Cortex of kidney (tissue), 1 donor: ENCODE measurements at places on chromosomes 5 and 9.

- no peak for DNase-seq
These were observed 238.2 kb downstream of the PBX3 start for GRCh38 chr9:125985142-125985997.

DNA sequence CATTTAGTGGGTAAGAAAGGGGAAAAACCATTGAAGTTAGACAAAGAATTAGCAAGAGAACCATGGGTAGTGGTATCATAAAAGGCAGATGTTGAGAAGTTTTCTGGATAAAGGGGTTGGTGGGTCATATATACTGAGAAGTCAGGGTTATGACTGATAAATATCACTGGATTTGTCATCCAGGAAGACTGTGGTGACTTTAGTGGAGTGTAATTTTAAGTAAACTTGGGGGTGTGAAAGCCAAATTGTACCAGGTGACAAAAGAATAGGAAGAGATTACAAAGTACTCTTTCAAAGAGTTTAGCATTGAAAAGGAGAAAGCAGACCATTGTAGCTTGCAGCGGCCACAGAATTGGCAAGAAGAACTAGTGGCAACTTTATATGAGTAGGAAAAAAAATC is 315.2 kb upstream of the DMAC1 start:
- DNase-seq, result no peak

GRCh38 chr9:105206496-105206820 is 38.0 kb upstream of the SLC44A1 start:
- no peak for DNase-seq

GRCh38 chr5:34959323-34959722 is 30.0 kb downstream of the DNAJC21 start:
- no peak for DNase-seq

GRCh38 chr5:137336161-137336560 is 163.0 kb downstream of the SPOCK1 start:
- no peak for DNase-seq

- no peak for DNase-seq
These were observed 78.1 kb upstream of the NREP start for GRCh38 chr5:111834926-111835599.

DNA sequence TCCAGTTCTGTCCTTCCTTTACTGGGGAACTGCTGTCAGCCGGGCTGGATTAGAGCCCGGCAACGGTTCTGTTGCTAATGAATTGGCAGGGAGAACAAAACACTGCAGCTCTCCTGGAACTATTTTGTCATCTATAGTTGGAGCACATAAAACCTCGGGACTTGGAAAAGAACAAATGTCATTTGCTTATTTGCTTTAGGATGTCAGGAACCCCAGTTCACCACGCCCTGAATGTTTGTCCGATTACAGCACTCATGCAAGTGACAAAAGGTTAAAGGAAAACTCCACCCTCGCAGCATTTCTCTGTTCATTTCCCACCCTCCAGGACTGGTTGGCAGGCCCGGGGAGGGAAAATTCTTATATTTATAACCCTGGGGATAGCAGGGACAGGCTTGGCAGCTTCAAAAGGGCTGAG is 66.4 kb upstream of the PLPP1 start:
- DNase-seq, result no peak

- no peak for DNase-seq
These were observed 90.3 kb downstream of the ANKRD55 start for GRCh38 chr5:56142614-56143372.

- no peak for DNase-seq
These were observed 412.5 kb downstream of the CCDC171 start for GRCh38 chr9:15965246-15965745.

DNA sequence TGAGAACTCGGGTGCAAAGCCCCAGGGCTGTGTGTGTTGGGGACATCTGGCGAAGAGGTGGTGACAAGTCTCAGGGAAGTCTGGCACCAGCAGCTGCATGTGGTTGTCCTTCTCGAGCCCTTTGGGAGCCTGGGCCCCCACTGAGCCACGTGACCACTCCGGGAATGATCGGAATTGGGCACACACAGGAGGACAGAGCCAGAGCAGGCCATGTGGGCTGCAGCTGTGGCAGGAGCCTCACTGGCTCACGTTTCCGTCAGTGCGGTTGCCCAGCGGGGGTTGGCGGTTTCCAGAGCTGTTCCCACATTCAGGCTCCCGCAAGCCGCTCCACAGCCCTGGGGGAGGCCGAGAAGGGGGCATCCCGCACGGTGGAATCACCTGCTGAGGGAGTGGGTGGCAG is 6.8 kb upstream of the CEL start:
- DNase-seq, result no peak

DNA sequence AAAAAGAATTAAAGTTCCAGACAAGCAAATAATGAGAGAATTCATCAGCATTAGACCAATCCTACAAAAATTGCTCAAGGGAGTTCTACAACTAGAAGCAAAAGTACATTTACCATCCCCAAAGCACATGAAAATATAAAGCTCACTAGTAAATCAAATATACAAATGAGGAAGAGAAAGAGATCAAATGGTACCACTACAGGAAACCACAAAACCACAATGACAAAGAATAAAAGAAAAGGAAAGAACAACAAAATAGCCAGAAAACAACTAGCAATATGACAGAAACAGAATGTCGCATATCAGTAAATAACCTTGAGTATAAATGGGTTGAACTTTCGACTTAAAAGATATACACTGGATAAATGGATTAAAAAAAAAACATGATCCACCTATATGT is 739.0 kb downstream of the DTWD2 start:
- DNase-seq, result no peak

- DNase-seq, result no peak
These were observed 1058.0 kb downstream of the MAT2B start for GRCh38 chr5:164563370-164563769.
